Adrenal gland (tissue), 19 donors: ENCODE measurements at places on chromosomes 5 and 9. TPM values are rescaled to one million over a fixed set of nuclear protein-coding genes. Genes with fewer than 3 reads are reported as not detected.

DNA sequence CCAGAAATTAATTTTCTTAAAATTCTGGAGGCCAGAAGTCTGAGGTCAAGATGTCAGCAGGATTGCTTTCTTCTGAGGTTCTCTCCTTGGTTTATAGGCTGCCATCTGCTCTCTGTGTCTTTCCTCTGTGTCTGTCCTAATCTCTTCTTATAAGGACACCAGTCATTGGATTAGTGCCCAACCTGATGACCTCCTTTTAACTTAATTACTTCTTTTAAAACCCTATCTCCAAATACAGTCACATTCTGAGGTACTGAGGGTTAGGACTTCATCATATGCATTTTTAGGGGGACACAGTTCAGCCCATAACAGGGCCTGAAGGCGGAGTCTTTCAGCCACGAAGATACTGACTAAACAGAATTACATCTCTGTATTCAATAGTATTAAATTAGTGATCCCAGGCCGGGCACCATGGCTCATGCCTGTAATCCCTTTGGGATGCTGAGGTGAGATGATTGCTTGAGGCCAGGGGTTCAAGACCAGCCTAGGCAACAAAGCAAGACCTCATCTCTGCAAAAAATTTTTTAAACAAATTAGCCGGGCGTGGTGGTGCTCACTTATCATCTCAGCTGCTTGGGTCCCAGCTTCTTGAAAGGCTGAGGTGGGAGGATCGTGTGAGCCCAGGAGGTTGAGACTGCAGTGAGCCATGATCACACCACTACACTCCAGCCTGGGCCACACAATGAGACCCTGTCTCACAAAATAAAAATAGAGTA lies 5.9 kb upstream of the RPS6 start:
- peaks cover 27% of the 10 kb centered on the region for H3K4me1 ChIP-seq
- no peaks in the 10 kb centered on the region for H3K27me3 ChIP-seq
- no peak overlapping the region for H3K4me3 ChIP-seq
- no peaks in the 10 kb centered on the region for H3K36me3 ChIP-seq
- no peak for DNase-seq

Gene SPATA31C1
- total RNA-seq = not detected

DNA sequence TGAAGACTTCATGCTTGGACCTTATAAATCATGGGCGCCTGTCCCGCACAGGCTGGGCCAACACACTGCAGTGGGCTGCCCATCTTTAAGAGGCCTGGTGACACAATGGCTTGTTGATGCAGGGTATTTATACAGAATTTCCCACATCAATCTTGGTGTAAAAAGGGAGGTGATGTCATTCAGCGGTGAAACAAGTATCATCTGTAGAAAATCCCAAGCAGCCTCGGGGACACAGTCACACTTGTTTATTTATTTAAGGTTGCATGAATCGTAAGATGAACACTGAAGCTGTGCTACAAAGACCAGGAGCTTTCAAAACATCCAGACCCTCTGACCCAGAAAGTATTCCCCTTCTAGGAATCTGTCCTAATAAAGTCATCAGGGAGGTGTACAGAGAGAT lies 40.5 kb downstream of the SMIM23 start:
- no peak overlapping the region for H3K4me3 ChIP-seq
- no peak for DNase-seq
- H3K4me1 ChIP-seq = no peaks in the 10 kb centered on the region

Gene OLFM1
- total RNA-seq = 25.8 TPM

Gene LCN12
- total RNA-seq = 9.4 TPM

GRCh38 chr5:144367991-144368390 lies 197.3 kb downstream of the KCTD16 start:
- H3K27ac ChIP-seq = no peak overlapping the region
- no peaks in the 10 kb centered on the region for H3K27me3 ChIP-seq
- no peak overlapping the region for H3K4me3 ChIP-seq
- H3K4me1 ChIP-seq = no peaks in the 10 kb centered on the region

Gene KIF20A
- 5.2 TPM for total RNA-seq

DNA sequence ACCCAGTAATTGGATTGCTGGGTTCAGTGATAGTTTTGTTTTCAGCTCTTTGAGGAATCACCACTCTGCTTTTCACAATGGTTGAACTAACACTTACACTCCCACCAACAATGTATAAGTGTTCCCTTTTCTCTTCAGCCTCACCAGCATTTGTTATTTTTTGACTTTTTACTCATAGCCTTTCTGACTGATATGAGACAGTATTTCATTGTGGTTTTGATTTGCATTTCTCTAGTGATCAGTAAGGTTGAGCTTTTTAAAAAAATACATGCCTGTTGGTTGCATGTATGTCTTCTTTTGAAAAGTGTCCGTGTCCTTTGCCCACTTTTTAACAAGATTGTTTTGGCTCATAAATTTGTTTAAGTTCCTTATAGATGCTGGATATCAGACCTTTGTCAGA lies 185.7 kb upstream of the CCNH start:
- H3K27ac ChIP-seq = no peak overlapping the region
- H3K27me3 ChIP-seq = no peaks in the 10 kb centered on the region
- DNase-seq = no peak
- no peaks in the 10 kb centered on the region for H3K4me1 ChIP-seq

DNA sequence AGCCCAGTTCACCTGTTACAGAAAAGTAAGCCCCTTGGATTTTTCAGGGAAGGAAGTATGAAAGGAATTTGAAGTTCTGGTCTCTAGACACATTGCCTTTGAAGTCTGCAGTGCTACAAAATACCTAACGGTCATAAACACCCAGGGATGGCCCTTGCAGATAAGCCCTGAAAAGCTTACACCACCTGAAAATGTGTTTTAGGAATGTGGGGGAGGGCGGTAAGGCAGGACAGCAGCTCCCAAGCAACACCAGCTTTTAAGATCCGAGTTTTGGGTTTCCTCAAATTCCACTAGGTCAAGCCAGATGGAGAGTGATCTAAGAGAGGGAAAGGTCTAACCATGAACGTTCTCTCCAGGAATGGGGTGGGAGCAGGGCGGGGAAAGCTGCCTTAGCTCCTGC lies 114.1 kb upstream of the PANK3 start:
- H3K36me3 ChIP-seq = no peaks in the 10 kb centered on the region
- H3K4me1 ChIP-seq = peaks cover 6% of the 10 kb centered on the region
- no peaks in the 10 kb centered on the region for H3K27me3 ChIP-seq
- no peak overlapping the region for H3K27ac ChIP-seq

Gene SYK
- 14.0 TPM for total RNA-seq

Gene LHX6
- total RNA-seq = 1.5 TPM

DNA sequence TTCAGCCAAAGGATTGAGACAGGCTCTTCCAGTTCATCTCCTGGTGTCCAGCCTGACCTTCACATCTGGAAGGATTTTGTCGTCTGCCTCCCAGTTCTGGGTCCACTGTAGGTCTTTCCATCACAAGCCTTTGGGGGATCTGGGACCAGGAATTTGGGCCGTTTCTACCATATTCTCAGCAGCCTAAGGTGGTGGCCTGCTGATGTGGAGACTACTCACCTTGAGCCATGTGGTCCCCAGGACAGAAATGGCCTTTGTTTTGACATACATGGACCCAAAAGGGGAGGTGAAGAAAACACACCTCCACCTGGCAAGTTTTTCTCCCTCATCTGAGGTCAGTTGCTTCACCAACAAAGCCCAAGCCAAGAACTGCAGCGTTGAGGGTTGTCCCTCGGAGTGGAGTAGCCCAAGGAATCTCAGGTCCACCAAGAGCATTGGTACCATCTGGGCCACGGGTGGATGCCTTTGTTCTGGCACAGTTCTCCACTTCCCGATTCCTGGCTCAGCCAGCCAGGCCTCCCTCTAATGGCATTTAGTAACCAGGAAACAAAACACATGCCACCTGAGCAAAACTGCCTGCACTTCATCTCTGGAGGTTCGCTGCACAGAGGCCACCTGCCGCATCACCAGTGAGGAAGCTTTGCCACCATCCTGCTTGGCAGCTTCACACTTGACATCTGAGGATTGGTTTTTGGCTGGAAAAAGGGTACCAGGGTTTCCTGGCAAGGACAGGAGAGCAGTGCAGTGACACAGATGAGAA lies 24.7 kb downstream of the AMBP start:
- no peak overlapping the region for H3K4me3 ChIP-seq
- H3K27ac ChIP-seq = no peak overlapping the region
- H3K36me3 ChIP-seq = peaks cover 23% of the 10 kb centered on the region
- H3K4me1 ChIP-seq = no peaks in the 10 kb centered on the region

DNA sequence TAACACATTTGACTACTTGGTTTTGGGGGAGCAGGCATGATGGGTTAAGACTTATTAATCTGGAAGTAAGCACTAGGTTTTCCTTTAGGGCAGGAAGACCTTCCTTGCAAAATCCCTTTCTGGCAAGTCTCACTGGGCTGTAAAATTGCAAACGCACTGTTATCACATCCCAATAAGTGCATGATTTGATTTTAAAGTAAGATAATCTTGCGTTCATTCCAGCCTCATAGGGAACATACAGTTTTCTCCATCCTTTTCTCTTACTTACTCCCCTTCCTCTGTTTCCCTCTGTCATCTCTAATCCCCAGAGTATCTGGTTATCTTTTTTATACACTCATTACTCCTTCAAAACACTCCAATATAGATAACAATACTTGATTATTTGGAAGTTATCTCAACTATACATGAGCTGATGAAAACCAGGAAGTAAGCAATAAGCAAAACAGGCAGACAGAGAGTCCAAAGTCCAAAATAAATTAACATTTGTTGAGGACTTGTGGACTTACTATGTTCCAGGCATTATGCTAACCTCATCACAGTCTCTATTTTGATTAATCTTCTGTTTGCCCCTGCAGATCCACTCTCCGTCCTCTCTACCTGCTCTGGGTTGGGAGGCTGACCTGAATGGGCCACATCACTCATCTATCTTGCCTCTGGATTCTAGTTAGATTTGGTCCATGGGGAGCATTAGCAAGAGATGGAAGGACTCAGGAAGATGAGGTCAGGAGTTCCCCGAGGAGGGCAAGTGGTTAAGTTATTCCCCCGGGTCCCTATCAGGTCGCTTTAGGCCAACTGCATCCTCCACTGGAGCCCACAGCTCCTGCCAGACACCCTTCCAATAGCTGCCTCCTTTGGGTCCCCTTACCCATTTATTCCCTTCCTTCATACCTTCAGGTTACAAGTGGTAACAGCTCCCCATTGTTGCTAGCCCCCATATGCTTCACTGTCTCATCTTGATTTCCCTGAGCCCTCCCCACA lies 60.2 kb downstream of the SLC22A5 start:
- DNase-seq = no peak
- H3K27ac ChIP-seq = no peak overlapping the region
- H3K4me1 ChIP-seq = peaks cover 51% of the 10 kb centered on the region
- H3K27me3 ChIP-seq = no peaks in the 10 kb centered on the region

- H3K4me3 ChIP-seq = no peak overlapping the region
- DNase-seq = peak; percentile 71
- peaks cover 93% of the 10 kb centered on the region for H3K4me1 ChIP-seq
- peaks cover 57% of the 10 kb centered on the region for H3K36me3 ChIP-seq
These were observed 8.9 kb downstream of the SYNPO start for GRCh38 chr5:150649108-150650020.

GRCh38 chr5:61635271-61635670 lies 303.2 kb downstream of the ZSWIM6 start:
- DNase-seq = no peak
- H3K27ac ChIP-seq = no peak overlapping the region
- H3K4me3 ChIP-seq = no peak overlapping the region
- H3K36me3 ChIP-seq = no peaks in the 10 kb centered on the region
- H3K4me1 ChIP-seq = no peaks in the 10 kb centered on the region
- H3K27me3 ChIP-seq = no peaks in the 10 kb centered on the region

Gene PCDHB9
- 0.30 TPM for total RNA-seq
